ENCODE measurements at places on chromosomes 3 and 15.

GRCh38 chr15:23566651-23567050 is 1.2 kb downstream of the MKRN3 start:
- DNase-seq: no peak

DNA sequence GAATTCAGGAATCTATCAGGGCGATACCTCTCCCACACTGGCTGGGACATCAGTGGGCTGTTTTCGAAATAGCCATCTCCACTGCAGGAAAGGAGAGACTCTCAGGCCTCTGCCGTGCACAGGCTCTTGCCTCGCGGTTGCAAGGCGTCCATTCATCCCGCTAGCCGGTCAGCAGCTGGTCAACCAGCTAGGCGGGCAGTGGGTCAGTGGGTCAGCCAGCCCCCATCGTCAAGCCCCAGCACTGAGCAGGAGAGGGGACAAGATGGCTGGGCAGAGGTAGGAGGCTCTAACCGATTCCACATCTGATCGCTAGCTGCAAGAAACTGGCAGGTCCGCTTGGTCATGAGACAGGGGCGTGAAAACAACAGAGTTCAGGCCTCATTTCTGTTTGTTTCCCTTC is 45.1 kb downstream of the MUC4 start:
- no peak for DNase-seq

GRCh38 chr15:59384507-59384906 is 11.8 kb upstream of the MYO1E start:
- DNase-seq: no peak

DNA sequence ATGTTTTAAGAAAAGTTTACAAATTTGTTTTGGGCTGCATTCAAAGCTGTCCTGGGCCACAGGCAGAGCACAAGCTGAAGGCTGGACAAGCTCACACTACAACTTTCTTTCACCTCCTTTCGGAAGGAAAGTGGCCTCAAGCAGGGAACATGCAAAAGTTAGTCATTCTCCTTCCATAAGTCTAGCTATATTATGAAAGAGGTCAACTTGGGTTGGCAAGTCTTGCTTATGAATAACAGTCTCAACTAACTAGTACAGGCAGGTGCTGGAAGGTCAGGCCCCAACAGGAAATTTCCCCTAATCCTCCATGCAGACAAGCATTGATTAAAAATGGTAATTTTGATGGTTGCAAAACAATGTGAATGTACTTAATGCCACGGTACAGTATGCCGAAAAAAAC is 69.4 kb downstream of the OSBPL10 start:
- no peak for DNase-seq

GRCh38 chr3:16770021-16770420 is 114.7 kb upstream of the PLCL2 start:
- no peak for DNase-seq

- DNase-seq: no peak
These were observed 13.7 kb downstream of the TKT start for GRCh38 chr3:53242155-53242554.

GRCh38 chr3:124907957-124908356 is 20.8 kb upstream of the ITGB5 start:
- no peak for DNase-seq

GRCh38 chr15:29792426-29793159 is 29.7 kb downstream of the TJP1 start:
- no peak for DNase-seq

GRCh38 chr3:180267202-180267843 is 230.6 kb upstream of the PEX5L start:
- no peak for DNase-seq

DNA sequence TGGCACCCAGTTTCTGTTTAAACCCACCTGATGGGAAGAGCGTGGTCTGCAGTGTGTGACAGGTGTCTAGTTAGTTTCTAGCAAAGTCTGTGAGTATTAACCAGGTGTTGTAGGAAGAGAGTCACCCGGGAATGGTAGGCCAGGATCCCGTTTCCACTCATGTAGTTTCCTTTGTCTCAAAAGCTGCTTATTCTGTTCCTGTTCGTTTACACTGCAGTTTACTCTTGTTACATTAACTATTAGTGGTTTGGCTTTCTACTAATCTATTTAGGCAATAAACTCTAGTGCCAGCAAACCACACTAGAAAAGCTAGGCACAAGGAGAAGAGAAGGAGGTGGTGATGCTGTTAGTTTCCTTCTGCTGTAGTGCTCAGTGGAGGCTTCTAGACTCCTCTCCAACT is 32.7 kb downstream of the WDR76 start:
- no peak for DNase-seq

DNA sequence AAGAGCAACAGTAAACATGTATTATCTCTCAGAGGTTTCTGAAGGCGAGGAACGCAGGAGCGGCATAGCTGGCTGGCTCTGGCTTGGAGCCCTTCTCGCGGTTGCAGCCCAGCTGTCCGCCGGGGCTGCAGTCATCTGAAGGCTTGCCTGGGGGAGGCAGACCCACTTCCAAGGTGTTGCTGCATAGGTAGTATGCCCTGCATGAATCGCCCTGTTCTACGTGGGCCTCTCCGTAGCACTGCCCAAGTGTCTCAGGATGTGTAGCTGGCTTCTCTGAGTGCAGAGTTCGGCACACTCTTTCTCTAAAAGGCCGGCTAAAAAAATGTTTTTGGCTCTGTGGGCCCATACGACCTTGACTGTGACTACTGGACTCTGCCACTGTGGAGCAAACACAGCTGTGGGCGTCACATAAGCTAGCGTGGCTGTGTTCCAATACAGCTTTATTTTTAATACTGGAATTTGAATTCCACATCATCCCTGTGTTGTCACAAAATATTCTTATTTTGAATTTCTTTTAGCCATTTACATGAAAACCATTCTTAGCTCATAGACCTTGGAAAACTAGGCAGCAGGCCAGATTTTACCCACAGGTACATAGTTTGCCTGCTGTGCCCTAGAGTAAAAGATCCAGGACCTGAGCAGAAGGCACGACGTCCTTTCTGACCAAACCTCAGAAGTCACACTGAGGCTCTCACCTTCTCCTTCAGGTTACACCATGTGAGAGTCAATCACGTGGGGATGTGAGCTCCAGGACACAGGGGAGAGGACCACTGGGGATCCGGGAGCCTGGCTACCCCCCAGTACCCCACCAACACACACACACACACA is 55.9 kb downstream of the PGPEP1L start:
- DNase-seq: no peak

DNA sequence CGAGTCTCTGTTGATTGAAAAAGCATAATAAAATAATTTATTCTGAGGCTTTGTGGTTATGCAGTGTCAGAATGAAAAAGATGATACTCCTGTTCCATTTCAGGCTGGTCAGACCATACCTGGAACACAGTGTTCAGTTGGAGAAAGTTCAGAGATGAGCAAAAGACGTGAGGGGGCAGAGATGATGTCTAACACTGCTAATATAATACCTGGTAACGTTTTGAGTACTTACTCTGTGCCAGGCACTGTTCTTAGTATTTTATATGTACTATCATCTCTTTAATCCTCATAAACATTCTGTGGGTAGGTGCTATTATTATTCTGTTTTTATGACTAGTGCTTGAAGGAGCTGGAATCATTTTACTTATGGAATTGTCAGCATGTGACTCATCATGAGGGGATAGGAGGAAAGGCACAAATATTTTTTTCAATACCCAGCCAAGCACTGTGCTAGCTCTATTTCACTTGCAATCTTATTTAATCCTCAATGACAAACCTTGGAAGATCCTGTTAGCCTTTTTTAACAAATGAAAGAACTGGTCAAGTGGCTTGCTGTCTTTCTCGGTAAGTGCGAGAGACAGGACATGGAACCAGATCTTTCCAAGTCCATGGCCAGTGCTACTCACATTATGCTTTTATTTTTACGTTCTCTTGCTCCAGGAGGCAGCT is 31.8 kb downstream of the IQGAP1 start:
- no peak for DNase-seq

- no peak for DNase-seq
These were observed 4.9 kb downstream of the ADIPOQ start for GRCh38 chr3:186847437-186847836.

GRCh38 chr15:49064281-49064653 is 18.0 kb upstream of the SECISBP2L start:
- DNase-seq: no peak

GRCh38 chr3:136703429-136703828 is 48.7 kb downstream of the STAG1 start:
- no peak for DNase-seq

DNA sequence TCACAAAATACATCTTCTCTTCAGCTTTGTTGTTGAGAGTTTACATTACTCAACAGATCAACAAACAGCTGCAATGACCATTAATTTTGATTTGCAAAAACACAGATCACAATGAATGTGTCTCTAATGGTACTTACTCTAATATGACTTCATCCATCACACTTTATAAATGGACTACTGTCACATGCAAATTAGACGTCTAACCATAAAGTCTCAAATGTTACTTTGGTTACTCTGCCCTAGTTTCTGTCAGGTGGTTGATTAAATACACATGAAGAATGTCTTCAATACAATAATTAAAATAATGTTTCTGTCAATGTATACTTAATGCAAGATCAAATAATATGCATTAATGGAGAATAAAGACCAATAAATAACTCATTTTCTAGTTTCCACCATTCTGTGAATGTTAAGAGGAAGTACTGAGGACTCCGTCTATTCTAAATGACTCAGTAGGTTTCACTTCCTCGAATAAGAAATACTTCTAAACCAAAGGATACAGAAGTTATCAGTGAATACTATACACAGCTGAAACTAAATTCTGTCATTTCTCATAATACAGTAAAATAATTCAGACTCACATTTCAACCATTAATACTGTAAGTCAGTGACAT is 145.8 kb downstream of the CBLB start:
- DNase-seq: peak; percentile 86

DNA sequence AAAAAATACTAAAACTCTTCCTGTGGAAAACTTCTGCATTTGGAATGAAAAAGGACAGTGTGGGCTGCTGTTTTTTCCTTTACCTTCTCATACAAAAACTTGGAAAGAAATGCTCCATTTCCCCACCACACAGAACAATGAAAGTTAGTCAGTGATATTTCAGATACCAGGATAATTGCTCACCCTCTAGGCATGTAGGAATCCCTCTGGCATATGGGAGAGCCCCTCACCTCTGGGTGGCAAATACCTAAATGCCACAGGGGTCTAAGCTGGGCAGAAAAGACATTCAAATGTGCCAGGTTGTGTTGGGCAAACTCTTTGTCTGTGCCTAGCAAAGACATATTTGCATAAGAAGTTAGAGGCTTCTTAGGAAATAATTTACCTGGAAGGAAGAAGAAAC is 560.3 kb upstream of the NR2F2 start:
- no peak for DNase-seq

GRCh38 chr3:194137008-194137505 is 1.1 kb downstream of the HES1 start:
- peak; percentile 83 for DNase-seq

DNA sequence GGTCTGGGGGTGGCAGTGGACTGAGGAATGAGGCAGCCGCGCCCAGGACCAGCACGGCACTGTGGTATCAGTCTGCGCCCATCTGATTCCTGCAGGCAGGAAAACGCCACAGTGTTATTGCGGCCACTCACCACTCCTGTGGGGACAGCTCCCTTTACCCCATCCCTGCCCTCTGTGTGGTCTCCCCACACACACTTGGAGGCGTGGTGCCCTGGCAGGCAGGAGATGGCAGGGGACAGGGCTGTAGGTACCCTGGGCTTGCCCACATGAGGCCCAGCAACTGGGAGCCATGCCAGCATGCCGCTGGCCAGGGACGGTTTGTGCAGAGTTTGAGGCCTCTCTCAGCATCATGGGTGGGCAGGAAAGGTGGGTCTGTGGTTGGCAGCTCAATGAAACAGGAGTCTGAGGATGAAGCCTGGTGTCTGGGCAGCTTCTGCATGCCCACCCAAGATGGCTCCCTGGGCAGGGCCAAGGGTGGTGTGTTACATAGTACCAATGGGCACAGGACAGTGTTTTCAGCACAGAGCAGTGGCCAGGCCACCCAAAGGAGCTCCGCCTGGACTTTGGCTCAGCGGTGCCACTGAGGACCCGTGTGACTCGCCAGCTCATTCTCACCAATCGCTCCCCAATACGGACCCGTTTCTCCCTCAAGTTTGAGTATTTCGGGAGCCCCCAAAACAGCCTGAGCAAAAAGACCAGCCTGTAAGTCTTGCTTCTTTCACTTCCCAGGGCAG is 27.2 kb downstream of the ACAA1 start:
- DNase-seq: no peak

- DNase-seq: peak; percentile 19
These were observed 123.3 kb downstream of the NFKBIZ start for GRCh38 chr3:101972430-101973162.

GRCh38 chr3:180306155-180306554 is 269.4 kb upstream of the PEX5L start:
- DNase-seq: no peak

DNA sequence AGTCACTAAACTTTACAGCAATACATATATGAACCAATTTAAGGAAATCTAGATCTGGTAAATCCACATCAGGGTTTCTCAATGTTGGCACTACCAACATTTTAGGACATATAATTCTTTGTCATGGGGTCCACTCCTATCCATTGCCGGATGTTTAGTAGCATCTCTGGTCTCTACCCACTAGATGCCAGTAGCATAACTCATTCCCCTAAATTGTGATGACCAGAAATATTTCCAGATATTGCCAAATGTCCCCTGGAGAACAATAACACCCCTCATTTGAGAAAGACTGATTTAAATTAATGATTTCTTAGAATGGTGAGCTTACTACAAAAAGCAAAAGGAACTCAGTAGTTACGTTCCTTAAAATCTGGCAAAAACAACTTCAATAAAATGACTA is 23.1 kb upstream of the ANKRD28 start:
- no peak for DNase-seq

DNA sequence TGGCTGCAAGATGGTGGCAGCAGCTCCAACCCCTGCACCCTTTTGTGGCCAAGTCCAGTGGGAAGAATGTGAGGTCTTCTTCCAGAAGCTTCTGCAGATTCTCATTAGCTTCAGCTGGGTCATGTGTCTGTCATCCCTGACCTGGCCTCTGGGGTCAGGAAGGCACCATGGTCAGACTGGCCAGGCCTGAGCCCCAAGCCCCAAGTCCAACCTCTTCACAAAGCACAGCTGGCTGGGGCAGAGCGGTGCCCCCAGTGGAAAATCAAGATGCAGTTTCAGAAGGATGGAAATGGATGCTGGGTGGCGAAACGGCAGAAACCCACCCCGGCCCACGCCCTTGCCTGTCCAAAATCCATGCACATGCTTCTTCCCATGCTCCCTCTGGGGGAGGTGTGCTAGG is 15.9 kb upstream of the GATA2 start:
- no peak for DNase-seq

- DNase-seq: no peak
These were observed 31.4 kb downstream of the MAPK6 start for GRCh38 chr15:52050416-52050815.

DNA sequence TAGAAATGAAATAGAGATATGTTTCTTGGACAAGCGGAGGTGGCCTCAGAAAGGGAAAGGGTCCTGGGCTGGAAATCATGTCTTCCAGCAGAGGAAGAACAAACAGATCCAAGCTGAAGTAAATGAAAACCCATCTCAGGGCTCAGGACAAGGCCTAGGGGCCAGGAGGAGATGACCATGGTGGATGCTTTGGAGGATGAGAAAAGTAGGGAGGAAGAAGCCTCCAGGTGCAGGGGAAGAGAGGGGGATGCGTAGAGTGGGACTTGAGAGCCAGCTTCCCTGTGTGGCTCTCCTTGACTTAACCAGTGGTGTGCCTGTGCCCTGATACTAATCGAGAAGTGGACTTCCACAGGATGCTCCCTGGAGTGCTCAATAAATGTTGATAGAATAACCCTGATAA is 203.2 kb downstream of the FAM43A start:
- DNase-seq: no peak

- no peak for DNase-seq
These were observed 40.9 kb upstream of the RGMA start for GRCh38 chr15:93129702-93130488.

All from suppressor macrophage (primary cell).